ENCODE measurements at places on chromosomes 11 and 22.

DNA sequence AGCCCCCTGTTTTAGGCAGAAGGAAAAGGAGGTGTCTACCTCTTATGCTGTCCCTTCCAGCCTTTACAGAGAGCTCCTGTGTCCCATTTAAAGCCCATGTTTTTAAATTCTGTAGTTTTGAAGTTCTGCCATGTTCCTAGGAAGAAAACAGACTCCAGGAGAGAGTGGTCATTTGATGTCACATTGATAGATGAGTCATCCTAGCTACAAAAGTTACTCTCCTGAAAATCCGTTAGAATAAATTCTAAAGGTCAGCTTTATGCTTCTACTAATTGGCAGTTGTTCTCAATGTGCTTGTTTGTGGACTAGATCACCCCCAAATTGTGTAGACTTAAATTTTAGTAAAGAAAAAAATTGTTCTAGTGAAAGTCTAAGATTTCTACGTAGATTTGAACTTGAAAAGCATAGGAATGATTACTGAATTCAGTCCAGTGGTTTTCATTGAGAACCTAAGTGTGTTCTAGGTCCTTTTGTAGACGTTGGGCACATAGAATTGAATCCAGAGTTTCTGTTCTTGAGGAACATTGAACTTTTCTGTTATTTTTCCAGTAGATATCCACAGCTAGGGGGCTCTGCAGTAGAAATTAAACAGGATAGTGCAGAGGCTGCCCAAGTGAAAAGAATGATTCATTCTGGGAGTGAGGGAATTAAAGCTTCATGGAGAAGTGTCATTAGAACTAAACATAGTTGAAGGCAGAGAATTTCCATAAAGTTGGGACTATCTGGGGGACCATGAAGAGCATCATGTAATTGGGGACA lies 140.6 kb upstream of the RASSF10 start:
- DNase-seq = no peak

DNA sequence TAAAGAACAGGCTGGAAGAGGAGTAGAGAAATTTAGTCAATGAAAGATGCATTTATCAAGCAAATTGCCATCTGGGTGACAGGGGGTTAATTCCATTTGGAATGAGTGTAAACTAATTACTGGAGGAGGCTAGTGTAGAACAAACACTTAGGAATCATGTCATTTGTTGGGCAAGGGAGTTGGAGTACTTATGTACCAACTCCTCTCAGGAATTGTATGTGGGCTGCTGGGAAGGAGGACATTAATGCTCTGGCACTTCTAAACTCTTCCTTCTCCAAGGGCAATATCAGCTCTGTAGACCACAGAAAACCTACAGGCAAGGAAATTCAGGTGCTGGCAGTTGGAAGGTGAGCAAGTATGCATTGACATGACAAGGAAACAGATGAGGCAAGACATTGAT lies 141.0 kb downstream of the MSANTD4 start:
- DNase-seq = no peak

- no peak for DNase-seq
Measured at GRCh38 chr11:68031144-68031464, 623 bp downstream of the NDUFS8 start.

- no peak for DNase-seq
Measured at GRCh38 chr22:46373921-46374662, 38.6 kb downstream of the TRMU start.

GRCh38 chr11:63670433-63671321 lies 499 bp downstream of the ATL3 start:
- DNase-seq = peak; percentile 84

GRCh38 chr11:123450623-123451022 lies 20.6 kb downstream of the GRAMD1B start:
- DNase-seq = no peak

DNA sequence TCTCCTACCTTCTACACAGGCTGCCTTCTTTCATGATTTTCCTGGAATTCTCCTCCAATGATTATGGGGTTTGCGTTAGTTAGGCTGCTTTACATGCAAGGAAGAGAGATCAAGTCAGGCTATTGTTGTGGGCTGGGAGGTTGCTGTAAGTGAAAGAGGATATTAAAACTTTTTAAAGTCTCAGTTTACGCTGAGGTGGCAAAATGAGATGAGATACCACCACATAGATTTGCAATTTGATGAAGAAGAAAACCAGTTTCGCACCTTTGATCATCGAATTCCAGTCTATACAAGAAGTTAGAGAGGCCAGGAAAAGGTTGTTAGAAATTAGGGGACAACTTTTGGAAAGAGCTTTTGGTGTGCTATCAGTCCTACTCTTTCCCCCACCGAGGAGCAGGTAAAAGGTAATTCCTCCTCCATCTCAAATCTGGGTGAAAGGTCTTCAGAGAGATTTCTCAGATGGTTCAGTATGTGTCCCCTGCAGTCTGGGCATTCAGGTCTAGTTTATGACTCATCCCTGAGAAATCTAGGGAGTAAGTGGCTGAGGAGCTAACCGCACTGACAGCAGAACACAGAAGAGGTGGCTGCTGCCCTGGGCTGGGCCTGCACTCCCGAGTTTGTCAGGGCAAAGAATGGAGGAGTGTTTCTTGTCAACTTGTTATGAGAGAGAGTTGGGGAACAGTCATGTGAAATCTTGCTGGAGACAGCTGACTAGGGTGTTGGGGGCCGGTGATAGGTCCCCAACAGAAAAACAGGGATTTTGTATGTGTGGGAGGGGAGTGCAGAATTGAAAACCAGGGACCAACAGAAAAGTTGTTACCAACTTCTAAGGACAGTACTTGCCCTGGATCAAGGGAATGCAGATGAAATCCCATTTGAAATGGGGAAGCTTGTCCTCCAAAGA lies 34.7 kb downstream of the CCDC83 start:
- no peak for DNase-seq

DNA sequence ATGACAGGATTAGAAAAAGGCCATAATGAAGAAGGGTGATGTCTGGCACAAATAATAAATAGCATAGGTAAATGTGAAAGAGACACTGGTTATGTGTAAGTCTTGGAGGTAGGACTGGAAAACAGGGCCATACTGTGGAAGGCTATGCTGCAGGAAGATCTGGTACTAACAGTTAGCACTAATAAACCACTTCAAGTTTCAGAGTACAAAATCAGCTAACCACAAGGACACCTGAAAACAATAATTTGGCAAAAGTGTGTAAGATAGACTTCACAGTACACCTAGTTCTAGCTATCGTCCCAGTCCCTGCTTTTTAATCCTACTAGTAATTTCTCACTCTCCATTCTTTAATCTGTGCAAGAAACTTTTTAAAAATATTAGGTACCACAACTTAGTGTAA lies 44.3 kb downstream of the CWF19L2 start:
- DNase-seq = no peak

- DNase-seq = peak; percentile 58
Measured at GRCh38 chr22:31082606-31083376, 1.7 kb downstream of the SMTN start.

GRCh38 chr11:72241291-72241781 lies 2.6 kb downstream of the PHOX2A start:
- DNase-seq = peak; percentile 68

GRCh38 chr22:38336699-38337098 lies 19.5 kb upstream of the CSNK1E start:
- DNase-seq = no peak

DNA sequence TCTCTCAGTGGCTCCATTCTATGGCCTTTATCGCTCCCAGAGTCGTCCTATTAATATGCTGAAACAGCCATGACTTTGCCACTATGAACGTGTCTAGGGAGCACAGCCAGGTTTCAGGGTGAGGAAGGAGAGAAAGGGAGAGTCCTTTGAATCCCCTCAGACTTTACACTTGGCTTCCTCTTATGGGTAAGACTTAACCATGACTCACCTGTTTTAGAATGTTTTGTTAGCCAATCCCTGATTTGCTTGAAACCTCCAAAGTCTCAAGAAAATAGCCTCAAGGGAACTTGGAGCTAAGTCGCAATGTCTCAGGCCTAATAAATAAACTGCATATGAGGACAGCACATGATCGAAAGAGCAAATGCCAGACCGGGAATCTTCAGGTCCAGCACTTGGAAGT lies 131.2 kb upstream of the RCN1 start:
- no peak for DNase-seq

DNA sequence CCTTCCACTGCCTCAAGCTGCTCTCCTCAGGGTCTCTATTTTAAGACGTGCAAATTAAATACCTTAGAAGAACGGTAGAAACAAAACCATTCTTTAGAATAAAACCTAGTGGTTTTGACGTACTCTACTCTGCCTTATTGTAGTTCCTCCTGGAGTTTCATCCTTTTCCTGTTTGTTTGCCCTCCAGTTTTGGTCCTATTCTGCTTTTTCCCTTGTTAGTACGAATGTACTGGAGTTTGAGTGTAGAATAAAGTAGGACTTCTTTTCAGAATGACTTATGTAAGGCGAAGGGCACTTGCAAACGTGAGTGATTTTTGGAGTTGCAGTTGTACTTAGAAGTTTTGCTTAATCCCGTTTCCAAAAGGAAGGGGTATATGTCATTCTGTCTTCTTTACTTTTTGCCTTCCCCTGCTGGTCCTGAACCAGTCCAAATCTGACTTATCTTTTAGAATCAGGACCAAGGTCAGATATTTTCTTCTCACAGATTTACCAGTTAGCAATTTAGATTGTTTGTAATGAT lies 1.4 kb downstream of the SIK2 start:
- DNase-seq = no peak

GRCh38 chr22:46948411-46949144 lies 186.1 kb downstream of the TBC1D22A start:
- no peak for DNase-seq

- DNase-seq = peak; percentile 72
Measured at GRCh38 chr11:33802194-33802950, 28.1 kb upstream of the FBXO3 start.

DNA sequence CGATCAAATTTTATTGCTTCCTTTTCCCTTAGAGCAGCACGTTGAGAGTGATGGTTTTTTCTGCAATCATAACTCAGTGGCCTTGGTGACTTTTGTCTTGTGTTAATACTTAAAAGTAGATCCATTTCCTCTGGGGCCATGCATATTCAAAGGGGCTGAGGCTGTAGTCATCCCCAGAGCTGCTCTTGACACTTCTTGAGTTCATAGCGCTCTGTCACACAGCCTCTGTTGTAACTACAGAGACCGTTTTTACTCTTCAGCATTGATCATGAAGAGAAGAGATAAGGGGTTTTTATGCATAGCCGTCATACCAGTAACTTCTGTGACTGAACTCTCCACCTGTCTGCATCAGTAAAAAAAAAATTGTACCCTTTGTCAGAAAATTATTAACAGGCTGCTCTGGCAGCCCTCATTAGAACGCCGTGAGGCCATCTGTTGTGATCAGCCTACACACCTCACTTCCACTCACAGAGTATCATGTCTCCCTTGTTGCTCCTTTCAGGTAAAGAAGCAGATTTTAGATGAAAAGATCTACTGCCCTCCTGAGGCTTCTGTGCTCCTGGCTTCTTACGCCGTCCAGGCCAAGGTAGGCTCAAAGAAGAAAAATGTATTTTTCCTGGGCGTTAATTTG lies 38.4 kb downstream of the NF2 start:
- DNase-seq = no peak

DNA sequence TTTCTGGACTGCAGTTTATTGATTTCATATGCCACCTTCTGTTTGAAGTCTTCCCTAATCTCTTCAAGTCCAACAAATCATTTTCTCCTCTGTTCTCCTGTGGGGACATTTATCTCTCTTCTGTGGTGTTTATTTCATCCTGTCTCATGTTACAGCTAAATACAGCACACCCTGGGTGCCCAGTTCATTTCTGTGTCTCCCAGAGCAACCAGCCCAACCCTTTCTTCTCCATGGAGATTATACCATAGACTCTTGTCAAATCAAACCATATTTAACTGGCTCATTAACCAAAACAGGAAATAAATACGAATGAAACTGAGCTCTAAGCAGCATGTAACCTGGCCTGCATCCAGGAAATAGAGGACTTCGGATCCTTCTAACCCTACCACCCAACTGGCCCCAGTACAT lies at the start of gene MS4A8:
TSS of gene MS4A8 (plus strand) at position 329 of the 408 bp plus-strand sequence. CDS start 1,249 bp downstream, outside the sequence.
- DNase-seq = no peak

GRCh38 chr11:37967635-37968034 lies 1369.6 kb upstream of the RAG2 start:
- DNase-seq = no peak

DNA sequence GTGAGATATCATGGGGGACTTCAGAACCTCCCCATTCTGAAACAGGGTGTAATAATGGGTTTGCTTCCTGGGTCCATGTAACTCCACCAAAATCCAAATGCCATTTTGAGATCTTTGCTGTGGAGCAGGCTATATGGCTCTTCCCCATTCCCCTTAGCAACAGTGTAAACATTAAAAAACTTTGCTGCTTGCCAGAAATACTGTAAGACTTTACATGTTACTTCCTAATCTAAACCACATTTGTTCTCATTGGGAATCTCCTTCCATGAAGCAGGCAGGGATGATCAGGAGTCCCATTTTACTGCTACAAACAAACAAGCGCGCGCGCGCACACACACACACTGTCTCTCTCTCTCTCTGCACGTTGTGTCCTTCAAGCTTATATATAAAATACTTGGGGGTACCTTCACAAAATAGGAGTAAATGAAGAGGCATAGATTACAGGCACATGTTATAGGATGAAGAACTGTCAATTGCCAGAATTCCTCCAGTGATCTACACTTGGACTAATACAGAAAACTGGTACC lies 86.5 kb downstream of the ANO3 start:
- no peak for DNase-seq

- DNase-seq = no peak
Measured at GRCh38 chr11:3632070-3632660, 9.6 kb downstream of the ART5 start.

GRCh38 chr11:10902301-10903063 lies 44.6 kb upstream of the ZBED5 start:
- no peak for DNase-seq

DNA sequence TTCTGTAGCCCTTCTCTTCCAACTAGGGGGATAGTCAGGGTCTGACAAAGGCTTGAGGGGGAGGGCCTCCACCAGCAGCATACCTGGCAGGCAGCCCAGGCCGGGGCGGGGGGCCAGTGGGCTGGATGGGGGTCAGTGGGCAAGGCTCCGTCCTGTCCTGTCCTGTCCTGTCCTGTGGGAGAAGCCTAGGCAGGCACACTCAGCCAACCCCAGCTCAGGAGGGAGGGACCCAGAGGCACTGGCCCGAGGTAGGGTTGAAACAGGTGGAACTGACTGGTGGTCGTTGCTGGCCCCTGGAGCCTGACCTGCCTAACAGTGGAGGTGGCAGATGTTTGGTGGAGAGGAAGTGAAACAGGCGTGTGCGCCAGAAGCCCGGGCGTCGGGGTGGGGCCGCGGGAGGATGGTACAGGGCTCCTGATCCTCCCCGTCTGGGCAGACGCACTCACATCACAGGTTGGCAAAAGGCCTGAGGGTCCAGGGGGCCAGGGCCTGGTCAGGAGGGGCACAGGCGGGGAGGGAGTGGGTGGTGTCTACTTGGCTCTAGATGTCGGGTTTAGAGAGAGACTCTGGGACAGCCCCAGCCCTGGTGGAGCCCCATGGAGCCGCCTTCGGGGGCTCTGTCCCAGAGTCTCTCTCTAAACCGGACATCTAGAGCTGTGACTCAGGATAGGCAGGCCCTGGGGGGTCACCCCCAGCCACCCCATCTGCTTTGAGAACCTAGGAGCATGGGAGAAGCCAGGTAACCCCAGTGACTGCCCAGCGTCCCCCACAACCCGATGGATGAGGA lies 32.5 kb upstream of the GRAMD4 start:
- DNase-seq = peak; percentile 71

Measured in SK-N-SH (cell line).